Type B pancreatic cell (in vitro differentiated cells): ENCODE measurements at places on chromosomes 1 and 21.
A peak's percentile ranks its signal among the peaks of the same experiment; 100 is the strongest.

GRCh38 chr1:77065693-77066342 is 153.4 kb downstream of the PIGK start:
- DNase-seq: no peak

GRCh38 chr1:155110381-155110780 is 17.3 kb upstream of the EFNA1 start:
- DNase-seq: no peak

DNA sequence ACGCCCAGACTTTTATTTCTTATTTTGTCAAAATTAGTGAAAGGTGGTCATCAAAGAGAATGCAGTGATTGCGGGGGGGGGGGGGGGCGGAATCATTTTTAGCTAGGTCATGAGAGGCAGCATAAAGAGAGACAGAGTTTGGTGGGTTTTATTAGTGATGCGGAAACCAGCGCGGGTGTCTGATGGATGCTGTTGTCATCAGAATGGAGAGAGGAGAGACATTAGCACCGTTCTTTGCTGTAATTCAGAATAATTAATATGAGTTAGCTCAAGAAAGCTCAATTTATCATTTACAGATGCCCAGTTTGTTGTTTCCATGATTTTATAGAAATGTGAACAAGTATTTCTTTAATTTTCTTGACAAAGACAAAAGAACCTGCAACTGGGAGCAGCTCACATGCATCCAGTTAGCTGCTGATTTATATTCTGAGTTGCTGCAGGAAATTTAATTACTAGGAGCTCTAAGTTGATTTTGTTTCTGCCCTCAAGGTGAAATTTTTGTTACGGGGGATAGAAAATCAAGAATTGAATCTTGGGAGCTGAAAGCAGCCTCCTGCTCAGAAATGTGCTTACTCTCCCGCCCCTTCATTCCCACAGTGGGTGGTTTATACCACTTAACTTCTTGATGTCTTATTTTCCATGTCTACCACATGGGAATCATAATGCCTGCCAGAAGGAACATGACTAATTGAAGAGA is 133.4 kb upstream of the MAP1LC3C start:
- no peak for DNase-seq

- no peak for DNase-seq
Measured at GRCh38 chr21:15771311-15771710, 41.5 kb downstream of the USP25 start.

DNA sequence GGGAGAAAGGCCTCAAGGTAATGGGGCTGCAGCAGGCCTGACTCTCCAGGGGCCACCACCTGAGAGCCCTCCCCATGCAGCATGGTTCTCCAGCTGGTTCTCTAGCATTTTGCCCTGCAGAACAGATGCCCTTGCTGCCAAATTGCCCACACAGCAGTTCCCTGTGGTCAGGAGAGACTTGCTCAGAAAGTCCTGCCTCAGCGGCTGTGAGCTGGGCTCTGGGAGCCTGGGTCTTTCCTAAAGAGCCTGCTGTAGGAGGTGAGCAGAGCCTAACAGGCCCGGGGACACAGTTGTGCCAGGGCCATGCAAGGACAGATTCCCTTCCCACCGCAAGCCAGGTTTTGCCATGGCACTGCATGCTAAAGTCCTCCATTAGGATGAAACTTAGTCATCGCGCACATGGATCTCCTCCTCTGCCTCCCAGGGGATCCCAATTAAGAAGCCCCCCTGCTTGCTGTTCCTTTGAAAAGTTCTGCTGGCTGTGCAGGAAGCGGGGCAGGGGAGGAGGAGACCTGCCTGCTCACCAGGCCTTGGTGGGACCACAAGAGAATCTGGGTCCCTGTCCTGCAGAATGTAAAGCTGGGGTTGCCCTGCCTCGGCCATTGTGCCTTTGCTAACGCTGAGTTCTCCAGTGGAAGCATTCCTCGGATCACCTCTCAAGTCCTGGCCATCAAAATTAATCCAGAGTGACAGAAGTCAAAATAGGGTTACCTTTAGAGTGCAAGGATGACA is 21.4 kb downstream of the TEX35 start:
- peak; percentile 60 for DNase-seq
